Central memory CD4-positive, alpha-beta T cell (primary cell): ENCODE measurements at places on chromosomes 12 and 14.

GRCh38 chr12:94789510-94790225, 139.3 kb upstream of the TMCC3 start:
- DNase-seq, result no peak

GRCh38 chr12:122230798-122231197, 4.9 kb upstream of the DIABLO start:
- no peak for DNase-seq

DNA sequence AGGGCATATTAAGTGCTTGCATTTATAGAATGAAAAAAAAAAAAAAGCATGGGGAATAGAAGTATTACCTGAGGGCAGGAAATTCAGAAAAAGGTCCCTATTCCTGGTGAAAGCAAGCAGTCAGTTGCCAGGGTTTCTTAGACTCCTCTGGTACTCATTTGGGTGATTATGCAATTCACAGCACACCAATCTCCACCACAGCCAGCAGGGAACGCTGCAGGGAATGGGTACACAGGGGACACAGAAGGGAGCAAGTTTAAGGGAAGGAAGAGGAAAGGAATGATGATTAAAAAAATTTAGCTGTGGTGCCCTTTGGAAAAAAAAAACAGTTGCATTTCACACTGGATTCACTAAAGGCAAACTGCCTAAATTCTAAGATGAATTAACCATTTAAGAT, 14.2 kb downstream of the BLTP3B start:
- DNase-seq, result no peak

DNA sequence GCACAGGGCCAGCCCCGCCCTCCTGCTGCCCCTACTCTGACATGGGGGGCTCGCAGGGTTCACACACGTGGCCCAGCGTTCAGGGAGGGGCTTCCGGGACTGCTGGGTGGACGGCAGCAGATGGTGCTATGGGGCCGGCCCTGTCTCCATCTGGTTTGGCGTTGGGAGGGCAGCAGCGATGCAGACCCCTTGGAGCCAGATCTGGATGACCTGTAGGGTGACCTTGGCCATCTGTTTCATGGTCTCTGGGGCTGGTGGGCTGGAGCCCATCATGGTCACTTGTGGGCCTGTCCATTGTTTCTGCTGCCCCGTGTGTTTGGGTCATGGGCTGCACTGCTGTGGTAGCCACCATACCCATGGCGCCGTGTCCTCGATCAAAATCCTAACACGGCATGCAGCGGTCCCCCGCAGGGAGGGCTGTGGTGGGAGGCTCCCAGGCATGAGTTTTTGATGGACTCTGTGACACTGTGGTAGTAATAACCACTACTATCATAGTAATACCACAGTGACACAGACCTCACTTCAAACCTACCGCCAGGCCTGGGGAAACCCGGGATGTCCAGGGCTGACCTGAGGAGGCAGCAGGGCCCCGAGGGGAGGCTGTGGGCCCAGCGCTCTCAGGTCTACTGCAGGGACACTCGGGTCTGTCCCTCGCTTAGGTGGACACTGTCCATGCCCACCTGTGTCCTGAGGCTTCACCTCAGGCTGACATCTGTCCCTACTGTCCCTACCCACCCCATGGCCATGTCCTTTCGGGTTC, 359.4 kb downstream of the TMEM121 start:
- DNase-seq, result no peak

- no peak for DNase-seq
These were observed 2.1 kb downstream of the SUSD6 start for GRCh38 chr14:69613312-69614073.
